ENCODE measurements at places on chromosomes 12 and 14.

DNA sequence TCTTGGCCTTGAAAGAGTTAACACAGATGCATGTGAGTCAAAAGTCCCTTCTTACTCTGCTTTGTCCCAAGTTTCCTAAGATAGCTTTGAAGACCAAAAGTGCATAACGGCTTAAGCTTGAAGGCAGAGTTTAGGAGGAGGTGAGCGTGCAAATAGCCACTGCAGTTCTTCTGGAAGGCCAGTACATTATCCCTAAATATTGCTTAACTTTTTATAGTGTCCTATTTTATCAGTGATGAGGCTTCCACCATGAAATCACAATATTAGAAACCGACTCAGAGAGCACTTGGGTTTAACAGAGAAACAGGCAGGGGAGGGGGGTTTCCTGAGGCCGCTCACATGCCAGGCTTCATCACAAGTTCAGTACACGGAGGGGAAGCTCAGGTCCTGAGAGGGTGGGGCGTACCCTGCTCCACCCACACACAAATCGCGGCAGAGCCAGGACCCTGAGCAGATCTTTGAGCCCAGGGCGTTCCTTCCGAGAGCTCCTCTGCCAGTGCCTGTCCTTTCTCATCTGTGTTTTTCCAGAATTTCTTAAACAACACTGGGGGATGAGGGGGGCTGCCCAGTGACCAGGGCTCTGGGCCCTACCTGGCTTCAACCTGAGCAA lies 26.8 kb upstream of the BDKRB2 start:
- DNase-seq = no peak

GRCh38 chr14:93017898-93018297 lies 94.9 kb downstream of the CHGA start:
- no peak for DNase-seq

- DNase-seq = no peak
Observed at GRCh38 chr12:104733717-104734175, 224.3 kb downstream of the SLC41A2 start.

GRCh38 chr12:130966443-130967030 lies 12.8 kb downstream of the ADGRD1 start:
- no peak for DNase-seq

- DNase-seq = no peak
Observed at GRCh38 chr12:31991815-31992214, 32.6 kb downstream of the RESF1 start.

GRCh38 chr14:103199124-103199523 lies 75.9 kb downstream of the TNFAIP2 start:
- DNase-seq = no peak

DNA sequence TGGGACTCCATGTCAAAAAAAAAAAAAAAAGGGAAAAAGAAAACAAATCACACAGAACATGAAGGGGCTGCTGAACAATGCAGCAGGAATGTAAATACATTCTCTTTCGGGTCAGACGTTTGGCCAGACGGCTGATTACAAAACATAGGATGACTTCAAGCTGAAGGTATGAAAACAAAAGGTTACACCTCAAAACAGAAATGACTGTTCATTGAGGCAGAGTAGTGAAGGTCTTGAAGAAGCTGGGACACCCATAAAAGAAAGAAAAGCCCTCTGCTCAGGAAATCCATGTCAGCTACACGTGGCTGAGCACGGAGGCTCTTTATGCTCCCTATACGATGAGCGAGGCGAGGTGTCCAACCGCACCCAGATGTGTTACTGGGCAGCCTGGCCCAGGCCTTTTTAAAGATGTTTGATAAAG lies 37.7 kb downstream of the FGD4 start:
- DNase-seq = peak; percentile 80

DNA sequence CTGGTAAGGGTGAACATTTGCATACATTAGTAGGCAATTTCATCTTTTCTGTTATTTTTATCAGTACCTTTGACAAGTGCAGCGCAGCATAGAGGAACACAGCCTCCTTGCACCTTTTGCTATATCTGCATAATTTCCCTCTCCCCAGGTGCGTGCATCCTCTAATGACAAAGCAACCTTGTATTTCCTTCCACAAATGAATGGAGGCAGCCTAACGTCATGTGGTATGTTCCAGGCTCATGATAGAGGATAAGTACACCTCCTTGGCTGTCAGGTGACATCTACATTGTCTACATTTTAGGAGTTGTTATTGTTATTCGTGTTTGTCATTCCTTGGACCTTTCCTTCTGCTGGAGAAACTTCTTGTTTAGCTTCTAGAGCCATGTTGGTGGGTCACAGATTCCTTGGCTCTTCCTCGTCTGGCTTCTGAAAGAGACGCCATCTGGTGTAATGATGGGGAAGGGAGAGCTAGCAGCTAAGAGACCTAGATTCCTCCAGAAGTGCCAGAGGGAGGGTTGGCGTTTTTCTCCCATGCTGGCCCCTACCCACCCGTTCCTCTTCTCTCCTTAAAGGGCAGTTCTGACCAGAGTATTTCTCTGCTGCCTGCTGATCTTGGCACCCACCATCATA lies 37.0 kb downstream of the EVL start:
- no peak for DNase-seq

GRCh38 chr12:65997056-65997455 lies 133.5 kb downstream of the LLPH start:
- no peak for DNase-seq

Measured in Panc1 (cell line).